ENCODE measurements at places on chromosomes 11 and 22.

- DNase-seq: no peak
Measured at GRCh38 chr11:501683-502287, 5.3 kb downstream of the RNH1 start.

GRCh38 chr11:61126256-61126655 is 24.0 kb downstream of the CD5 start:
- DNase-seq: no peak

DNA sequence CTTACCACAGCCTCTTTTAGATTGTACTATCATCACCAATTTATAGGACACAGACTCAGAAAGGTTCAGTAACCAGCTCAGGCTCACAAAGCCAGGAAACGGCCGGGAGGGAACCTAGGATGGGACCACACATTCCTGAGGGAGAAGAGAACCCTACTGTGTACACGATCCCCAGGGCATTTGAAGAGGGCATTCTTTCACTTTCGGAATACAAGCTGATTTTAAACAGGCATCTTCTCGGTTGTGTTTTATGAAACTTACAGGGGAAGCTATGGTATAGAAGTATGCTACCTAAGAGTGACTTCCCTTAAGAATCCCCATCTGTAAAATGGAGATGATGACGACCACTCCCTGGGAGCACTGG is 19.0 kb downstream of the SMCO4 start:
- DNase-seq: no peak

DNA sequence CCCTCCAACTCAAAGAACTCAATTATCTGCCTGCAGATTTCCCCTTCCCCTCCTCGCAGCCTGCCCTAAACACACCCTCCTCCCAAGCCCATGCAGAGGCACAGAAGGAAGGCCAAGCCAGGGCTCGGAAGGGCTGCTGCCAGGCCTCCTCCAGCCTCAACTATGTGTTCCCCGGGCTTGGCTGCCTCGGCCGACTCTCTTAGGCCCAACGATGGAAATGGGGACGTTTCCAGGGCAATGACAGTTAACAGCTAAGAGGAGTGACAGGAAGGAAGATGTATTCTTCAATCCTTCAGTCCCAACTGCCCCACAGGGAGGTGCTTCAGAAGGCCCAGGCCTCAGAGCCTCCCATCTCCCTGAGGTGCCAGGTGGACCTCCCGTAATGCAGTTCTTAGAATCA is 104.0 kb upstream of the AKIP1 start:
- DNase-seq: no peak

Measured in germinal center (tissue), 1 donor.